ENCODE measurements at places on chromosomes 5 and 9.

GRCh38 chr5:154519359-154519758 is 41.3 kb upstream of the HAND1 start:
- DNase-seq: no peak

GRCh38 chr9:74132986-74133385 is 364.1 kb upstream of the RORB start:
- no peak for DNase-seq

DNA sequence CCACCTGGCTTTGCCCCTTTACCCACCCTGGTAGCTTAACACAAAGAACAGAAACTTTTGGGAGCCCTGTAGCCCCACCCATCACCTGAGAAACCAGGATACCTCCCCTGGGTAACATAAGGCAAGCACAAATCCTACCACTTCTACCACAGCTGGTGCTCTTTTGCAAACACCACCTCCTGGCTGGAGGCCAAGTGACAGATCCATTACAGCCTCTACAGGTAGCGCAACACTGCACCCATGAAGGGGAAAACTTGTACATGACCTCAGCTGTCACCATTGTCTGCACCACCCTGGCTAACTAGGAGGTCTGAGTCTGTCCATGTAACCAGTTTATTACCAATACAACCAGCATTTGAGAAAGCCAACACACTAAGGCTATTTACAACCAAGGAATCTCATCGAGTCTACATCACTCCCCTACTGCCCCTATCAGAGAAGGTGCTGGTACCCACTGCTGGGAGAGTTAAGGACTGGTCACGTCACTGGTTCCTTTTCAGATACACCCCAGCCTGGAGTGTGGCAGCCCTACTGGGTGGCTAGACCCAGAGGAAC is 128.6 kb downstream of the PJA2 start:
- DNase-seq: no peak

DNA sequence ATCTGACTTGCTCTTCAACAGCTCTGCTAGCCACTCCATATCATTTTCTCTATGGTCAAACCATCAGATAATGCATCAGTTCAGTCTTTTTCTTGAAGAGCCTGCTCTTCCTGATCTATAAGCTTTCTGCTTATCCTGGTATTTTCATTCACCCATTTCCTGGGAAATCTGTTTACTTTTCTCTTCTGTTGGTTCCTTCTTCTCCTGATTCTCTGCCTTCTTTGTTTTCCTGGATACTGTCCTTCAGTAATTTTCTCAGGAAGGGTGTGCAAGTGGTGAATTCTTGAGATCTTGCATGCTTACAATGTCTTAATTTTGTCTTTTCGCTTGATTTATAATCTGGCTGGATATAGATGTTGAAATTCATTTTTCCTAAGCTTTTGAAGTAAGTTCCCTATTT is 39.8 kb upstream of the NKX2-5 start:
- DNase-seq: no peak

DNA sequence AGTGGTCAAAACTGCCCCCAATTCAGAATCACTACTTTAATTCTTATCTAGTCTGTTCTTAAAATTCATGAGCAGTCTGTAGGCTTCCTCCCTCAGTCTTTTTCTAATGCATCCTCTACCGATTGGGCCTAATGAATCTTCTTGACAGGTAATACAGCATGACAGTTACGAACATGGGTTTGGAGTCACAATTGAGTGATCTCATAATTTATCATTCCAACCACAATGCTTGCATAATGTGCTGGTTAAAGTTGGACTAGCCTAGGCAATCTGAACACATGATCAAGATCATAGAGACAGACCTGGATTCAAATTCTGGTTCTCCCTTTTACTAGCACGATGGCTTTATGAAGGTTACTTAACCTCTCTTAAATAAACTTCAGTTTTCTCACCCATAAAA is 33.1 kb upstream of the SETD9 start:
- no peak for DNase-seq

DNA sequence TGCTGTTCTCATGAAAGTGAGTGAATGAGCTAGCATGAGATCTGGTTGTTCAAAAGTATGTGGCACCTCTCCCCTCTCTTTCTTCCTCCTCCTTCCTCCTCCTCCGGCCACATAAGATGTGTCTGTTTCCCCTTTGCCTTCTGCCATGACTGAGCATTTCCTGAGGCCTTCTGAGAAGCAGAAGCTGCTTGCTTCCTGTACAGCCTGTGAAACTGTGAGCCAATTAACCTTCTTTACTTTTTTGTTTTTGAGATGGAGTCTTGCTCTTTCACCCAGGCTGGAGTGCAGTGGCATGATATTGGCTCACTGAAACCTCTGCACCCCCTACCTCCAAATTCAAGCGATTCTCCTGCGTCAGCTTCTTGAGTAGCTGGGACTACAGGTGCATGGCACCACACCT is 6.1 kb downstream of the S100Z start:
- DNase-seq: peak; percentile 65

DNA sequence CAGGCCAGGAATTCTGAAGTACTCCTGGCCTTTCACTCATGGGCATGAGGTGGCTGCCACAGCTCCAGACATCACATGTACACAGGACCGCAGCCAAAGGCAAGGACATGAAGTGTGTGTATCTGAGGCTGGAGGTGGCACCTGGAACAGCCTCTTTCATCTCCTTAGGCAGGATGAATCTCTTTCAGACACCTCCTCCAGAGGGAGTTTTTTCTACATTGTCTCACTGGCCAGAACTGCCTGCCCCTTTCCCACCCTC is 142.8 kb downstream of the BARX1 start:
- no peak for DNase-seq

GRCh38 chr9:95003689-95004410 is 277.4 kb downstream of the AOPEP start:
- DNase-seq: peak; percentile 31

GRCh38 chr5:141913560-141914198 is 10.0 kb upstream of the DELE1 start:
- DNase-seq: no peak

DNA sequence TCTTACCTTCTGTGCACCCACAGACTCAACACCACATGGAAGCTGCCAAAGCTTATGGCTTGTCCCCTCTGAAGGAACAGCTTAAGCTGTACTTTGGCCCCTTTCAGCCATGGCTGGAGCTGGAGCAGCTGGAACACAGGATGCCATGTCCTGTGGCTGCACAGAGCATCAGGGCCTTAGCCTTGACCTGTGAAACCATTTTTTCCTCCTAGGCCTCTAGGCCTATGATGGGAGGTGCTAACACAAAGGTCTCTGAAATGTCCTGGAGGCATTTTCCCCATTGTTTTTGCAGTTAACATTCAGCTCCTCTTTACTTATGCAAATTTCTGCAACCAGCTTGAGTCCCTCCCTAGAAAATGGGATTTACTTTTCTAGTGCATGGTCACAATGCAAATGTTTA is 461.4 kb upstream of the TYRP1 start:
- DNase-seq: no peak

- DNase-seq: no peak
Measured at GRCh38 chr9:75893106-75893505, 2.6 kb downstream of the PCSK5 start.

- DNase-seq: no peak
Measured at GRCh38 chr5:30387974-30388632, 805.4 kb upstream of the CDH6 start.

DNA sequence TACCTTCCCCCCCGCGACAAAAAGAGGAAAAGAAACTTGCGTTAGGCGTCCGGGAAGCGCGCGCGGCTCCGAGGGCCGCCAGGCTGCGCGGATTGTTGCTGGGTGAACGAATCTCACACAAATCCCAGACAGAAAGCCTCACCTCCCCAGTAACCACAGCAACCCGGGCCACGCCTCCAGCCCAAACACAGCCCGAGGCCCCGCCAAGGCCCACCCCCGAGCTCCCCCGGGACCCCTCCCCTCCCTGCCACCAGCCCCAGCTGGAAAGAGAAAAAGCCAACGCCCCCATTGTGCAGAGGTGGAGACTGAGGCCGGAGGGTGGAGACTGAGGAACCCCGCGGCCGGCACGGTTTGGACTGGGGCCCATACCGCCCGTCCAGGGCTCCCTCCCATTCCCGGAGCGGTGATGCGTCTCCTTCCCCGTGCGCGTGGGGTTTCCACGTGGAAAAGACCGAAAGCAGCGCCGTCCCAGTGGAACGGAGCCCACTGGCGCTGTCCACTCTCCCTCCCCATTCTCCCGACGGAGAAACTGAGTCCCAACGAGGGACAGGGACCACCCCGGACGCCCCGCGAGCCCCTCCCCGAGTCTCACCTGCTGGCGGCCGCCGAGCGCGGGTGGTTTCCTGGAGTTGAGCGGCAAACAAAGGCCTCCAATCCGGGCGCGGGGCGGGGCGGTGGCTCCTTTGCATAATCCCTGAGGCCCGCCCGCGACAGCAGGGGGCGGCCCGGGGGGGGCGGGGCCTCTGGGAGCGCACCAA is 10.2 kb upstream of the AKNA start:
- peak; percentile 98 for DNase-seq

DNA sequence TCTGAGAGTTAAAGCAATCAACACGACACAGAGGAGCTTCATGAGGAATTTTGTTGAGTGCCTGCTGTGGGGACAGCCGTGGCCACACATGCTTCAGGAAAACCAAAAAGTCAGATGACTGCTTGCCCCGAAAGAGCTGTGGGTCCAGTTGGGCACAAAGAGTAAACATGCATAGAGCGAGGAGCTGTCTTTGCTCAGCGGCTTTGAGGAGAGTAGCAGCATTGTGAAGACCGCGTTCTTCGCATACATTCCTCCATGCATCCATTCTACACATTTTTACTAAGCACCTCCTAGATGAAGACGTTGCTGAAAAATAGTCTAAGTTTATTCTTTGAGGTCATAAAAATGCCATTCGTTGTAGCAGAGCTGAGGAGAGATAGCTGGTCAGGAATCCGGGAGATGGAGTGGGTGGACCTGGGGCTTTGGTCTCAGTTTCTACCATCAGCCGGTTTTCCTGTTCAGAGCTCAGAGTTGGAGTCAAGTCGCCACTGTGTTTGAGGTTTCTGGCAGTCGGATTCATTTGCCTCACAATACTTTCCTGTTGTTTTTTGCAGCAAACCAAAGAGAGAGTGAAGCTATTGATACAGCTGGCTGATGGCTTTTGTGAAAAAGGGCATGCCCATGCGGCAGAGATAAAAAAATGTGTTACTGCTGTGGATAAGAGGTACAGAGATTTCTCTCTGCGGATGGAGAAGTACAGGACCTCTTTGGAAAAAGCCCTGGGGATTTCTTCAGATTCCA is 194.5 kb upstream of the OTULINL start:
- no peak for DNase-seq

DNA sequence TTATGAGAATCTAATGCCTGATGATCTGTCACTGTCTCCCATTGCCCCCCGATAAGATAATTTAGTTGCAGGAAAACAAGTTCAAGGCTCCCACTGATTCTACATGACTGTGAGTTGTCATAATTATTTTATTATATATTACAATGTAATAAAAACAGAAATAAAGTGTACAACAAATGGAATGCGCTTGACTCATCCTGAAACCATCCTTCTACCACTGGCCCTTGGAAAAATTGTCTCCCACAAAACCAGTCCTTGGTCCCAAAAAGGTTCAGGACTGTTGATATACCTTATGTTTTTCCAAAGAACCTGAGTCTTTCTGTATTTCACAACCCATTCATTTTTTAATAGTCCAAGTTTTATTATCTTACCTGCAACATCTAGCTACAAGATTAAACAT is 403.5 kb downstream of the TAF11L14 start:
- no peak for DNase-seq

- no peak for DNase-seq
Measured at GRCh38 chr5:132072528-132072927, 1.1 kb upstream of the CSF2 start.

DNA sequence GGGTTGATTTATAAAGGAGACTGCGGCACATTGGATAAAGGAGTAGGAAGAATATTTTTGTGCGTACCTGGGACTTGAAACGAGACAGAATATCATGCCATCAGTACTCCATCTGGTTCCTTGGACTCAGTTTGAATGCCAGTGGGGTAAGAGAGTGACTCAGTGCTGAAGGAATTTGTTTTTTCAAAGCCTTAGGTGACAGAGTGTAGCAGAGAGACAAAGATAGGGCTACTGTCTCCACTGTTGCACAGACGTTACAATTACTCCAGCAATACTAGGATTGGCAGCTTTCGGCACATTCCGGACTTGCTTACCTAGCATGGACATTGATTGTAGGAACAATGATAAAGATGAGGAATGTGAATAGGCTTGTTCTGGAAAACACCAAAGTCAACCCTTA is 250.7 kb downstream of the KCTD16 start:
- no peak for DNase-seq

DNA sequence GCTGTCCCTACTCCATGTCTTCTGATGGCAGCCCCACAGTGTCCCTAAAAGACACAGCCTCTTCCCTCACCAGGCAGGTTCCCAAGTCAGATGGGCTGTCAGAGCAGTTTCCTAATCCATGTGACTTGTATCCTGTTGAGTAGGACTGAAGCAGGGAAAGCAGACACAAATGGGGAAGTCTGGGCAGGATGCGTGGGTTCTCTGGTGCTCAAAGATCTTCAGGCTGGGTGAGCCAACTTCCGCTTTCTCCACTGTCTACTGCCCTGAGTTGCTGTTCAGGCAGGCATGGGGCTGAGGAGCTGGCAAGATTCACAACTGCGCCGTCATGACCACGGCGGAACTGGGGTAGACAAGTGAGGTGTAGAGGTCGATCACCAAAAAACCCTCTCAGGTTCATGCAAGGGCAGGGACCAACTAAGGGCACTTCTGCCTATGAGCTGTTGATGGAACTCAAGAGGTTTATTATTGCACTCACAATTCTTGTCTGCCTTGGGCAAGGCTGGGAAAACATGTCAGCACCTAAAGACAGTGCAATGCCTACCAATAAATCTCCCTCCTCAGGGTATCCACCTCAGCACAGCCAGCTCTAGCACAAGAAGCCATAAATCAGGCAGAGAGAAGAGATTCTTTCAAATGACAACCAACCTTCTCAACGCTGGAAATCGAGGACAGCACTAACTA is 83.4 kb downstream of the RAPGEF1 start:
- peak; percentile 75 for DNase-seq

GRCh38 chr5:148984345-148984744 is 78.5 kb downstream of the SH3TC2 start:
- DNase-seq: no peak

- no peak for DNase-seq
Measured at GRCh38 chr9:81308404-81308803, 380.9 kb downstream of the TLE1 start.

DNA sequence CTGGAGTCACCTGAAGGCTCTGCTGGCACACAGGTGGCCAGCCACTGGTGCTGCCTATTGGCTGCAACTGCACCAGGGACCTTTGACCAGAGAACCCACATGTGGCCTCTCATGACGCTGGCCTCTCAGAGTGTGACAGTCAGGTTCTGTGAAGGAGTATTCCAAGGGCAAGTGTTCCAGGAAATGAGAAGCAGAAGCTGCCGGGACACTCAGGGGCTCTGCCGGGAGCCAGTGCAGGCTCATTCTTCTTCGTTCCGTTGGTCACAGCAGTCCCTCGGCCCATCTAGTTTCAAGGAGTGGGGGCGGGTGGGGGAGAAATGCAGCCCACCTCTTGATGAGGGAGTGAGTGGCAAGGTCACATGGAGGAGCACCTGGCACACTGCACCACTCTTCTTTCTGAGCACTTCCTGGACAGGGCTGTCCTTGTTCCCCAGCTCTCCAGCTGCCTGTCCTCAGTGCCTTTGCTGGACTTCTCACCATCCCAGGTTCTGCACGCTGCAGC is 237.5 kb downstream of the GADD45G start:
- DNase-seq: no peak

- no peak for DNase-seq
Measured at GRCh38 chr5:154583671-154584177, 105.7 kb upstream of the HAND1 start.
